Neuronal stem cell (in vitro differentiated cells): ENCODE measurements at places on chromosomes 7 and 10.
A peak's percentile ranks its signal among the peaks of the same experiment; 100 is the strongest.

DNA sequence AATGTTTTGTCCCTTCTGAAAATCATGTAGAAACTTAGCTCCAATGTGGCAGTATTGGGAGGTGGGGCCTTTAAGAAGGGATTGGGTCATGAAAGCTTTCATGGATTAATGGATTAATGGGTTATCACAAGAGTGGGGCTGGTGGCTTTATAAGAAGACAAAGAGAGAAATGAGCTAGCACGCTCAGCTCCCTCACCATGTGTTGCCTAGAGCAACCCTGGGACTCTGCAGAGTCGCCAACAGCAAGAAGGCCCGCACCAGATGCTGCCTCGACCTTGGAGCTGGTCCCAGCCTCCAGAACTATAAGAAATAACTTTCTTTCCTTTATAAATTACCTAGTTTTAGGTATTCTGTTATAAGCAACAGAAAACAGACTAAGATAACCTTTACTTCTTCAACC lies 74.9 kb upstream of the HECW1 start:
- no peak for DNase-seq

GRCh38 chr7:131148708-131149428 lies 178.8 kb upstream of the MKLN1 start:
- no peak for DNase-seq

DNA sequence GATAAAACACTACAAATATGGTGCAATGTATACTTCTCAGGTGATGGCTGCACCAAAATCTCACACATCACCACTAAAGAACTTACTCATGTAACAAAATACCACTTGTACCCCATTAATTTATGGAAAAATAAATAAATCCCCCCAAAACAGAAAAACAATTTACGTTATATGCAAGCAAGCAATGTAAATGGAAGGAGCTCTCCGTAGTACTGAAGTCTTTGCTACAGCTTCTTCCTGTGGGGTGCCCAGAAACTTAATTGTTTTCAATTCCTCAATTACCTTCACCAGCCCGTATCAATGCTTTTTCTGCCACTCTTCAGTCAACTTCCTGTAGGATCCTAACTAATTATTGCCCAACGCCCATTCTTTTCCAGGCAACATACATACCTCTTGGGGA lies 138.1 kb downstream of the RELN start:
- peak; percentile 27 for DNase-seq

DNA sequence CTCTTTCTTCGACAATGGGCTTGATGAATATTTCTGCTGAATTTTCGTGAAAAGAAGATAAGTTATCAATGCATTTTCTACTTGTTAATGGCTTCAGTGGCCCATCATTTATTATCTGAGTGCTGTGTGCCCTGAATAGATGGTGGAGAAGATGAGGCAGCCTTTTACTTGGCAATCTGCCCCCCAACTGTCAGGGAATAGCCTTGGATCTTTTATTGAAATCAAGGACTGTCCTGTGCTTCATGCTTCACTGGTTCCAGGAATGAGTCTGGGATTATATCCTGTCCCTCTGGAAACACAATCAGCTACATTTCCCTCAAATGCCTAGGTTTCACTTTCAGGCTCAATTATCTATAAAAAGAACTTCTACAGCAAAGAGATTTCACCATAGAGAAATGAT lies 75.9 kb upstream of the NXPH1 start:
- no peak for DNase-seq

- DNase-seq, result no peak
Measured at GRCh38 chr7:129494041-129494440, 8.3 kb upstream of the SMKR1 start.

DNA sequence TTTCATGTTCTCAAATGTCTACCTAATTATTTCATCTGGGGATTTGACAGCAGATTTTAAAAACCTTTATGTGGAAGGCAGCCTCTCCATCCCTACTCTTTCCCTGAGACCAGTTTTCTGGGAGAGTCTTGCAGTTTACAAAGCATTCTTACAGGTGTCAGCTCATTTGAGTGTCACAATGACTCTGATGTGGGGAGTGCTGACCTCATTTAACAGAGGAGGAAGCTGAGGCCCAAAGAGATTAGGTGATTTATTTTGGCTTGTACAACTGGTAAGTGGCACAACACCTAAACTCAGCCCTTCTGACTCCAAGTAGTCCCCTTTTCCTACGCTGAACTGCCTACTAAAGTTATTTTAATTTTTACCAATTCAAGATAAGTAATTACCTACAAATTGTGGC lies 33.3 kb upstream of the MAT1A start:
- DNase-seq, result no peak

GRCh38 chr7:52635021-52635420 lies 400.4 kb upstream of the POM121L12 start:
- DNase-seq, result no peak

GRCh38 chr7:98134420-98135228 lies 28.0 kb downstream of the LMTK2 start:
- no peak for DNase-seq

DNA sequence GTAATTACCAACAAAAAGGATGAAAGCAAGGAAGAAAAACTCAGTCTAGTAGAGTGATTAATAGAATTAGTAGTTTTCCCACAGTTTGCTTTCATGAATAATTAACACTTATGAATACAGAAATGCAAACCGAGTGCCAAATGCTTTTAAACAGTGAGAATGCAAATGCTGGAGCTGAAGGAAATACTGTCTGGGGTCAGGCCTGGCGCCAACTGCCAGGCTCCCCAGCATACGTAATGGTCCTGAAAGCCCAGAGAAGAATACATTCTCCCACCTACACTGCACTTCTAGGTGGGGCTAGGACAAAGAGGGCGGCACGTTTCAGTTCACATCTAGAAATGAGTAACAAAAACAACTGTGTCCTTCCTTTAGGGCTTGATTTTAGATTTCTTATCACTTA lies 30.0 kb downstream of the GLUD1 start:
- DNase-seq, result no peak

DNA sequence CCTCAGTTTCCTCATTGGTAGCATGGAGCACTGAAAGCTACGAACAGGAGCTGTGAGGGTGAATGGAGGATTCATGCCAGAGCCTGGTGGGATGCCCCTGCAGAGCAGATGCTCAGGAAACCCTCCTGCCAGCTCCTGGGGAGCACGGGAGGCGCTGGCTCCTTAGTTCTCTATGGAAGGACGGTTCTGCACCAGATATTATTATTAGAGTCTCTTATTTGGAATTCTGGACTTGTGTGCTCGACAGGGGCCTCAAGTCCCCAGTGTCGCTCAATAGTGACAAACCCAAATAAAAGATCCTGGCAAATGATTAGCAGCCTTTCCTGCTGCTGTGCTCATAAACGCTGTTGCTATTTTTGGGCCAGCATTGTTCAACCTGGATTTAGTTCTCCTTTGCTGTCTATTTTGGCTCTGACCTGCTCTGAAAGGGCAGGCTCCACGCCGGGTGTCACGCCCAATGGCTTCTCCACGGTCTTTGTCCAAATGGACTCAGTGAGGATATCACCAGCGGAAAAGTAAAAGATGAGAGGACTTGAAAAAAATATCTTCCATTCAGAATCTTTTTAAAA lies 23.0 kb upstream of the KLF6 start:
- DNase-seq, result no peak

GRCh38 chr10:68594405-68594804 lies 34.3 kb downstream of the TET1 start:
- no peak for DNase-seq

DNA sequence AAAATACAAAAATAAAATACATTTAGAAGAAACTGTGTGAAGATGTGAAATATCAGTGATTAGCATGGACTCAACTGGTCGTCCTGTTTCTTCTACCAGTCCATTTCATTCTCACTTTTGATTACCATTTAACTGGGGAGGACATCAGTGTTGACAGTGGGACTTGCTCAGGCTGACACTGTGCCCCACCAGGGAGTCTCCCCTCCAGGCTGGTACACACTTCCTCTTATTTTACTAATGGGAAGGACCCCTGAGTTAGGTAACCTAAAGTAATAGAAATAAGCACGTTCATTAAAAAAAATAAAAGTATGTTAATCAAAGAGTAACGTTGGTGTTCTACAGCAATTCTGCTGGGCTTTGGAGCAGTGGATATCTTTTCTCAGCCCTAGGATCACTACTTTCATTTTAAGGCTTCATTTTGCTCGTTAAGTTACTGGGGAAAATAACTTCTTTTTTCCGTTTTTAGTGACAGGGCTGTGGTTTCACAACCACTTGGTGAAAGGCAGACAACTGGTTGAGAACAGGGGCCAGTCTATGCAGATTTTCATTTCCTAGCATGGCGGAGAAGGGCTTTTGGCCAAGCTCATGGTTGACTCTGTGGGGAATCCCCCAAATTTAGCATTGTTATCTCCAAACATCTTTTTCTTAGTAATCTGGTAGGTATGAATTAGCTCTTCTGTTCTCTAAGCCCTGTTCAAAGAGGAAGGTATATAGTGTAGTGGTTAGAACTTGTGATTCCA lies 2.1 kb downstream of the SNX10 start:
- no peak for DNase-seq

GRCh38 chr7:1473864-1474512 lies 14.7 kb upstream of the MICALL2 start:
- DNase-seq, result peak; percentile 78

DNA sequence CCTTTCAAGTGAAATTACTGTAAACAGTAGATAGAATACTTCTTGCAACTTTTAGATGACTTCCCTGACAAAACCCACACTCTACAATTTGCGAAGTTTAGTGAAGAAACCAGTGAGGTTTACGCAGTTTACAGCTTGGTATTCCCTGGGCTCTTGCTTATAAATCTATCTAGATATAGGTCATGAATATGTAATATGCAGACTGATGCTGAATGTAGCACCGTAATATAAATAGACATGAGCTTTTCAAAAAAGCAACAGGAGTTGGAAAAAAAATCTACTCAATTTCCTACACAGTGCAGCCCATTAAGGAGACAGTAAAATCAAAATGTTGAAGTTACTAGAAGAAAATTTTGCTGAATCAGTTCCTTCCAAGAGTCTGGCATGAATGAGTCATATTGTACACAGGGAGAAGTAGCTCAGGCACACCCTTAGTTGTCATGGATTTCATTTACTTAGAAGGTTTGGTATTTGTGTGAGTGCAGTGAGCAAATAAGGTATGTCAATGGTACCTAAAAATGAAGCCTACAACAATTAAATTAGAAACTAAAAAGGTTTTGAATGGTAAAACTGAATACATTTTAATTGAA lies 67.7 kb upstream of the NEUROD6 start:
- DNase-seq, result no peak

- no peak for DNase-seq
Measured at GRCh38 chr10:36066850-36067249, 424.8 kb upstream of the FZD8 start.

DNA sequence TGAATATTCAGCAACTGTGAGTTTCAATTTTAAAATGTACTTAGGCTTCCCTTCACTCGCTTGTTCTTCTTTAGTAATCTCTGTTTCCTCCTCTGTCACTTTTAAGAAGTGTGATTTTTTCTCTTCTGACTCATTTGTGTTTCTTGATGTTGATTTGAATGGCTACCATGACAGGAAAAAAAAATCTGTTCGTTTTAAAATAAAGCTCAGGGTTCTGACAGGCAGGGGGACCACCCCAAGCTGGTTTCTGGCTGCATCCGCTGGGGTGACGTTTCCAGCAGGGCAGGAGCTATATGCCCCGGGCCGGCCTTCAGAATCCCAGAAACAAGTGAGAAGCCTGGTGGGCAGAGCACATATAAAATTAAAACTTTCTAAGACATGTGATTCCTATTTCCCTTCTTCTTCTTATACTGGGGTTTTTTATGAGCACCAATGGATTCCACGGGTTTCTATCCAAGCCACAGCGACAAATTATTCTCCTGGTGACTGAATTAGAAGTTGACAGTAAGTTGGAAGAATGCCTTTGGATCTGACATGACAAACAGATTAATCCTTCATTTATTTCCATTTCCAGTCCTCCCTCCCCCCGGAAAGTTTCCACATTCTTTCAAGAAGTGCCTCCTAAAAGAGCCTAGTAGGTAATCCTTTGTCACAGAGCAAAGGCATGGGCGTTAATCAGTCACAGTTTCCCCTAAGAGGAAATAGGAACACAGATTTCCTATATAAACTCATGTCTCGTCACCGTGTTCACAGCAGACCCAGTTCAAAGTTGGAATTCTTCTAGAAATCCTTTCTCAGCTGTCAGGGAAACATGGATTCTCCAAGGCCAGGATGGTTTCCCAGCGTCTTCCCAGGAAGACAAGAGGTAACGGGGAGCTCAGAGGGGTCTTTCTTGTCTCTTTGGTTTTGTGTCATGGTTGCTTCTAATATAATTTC lies 79.9 kb downstream of the PTPRE start:
- DNase-seq, result no peak

- DNase-seq, result no peak
Measured at GRCh38 chr7:133124974-133125373, 43.1 kb upstream of the CHCHD3 start.

DNA sequence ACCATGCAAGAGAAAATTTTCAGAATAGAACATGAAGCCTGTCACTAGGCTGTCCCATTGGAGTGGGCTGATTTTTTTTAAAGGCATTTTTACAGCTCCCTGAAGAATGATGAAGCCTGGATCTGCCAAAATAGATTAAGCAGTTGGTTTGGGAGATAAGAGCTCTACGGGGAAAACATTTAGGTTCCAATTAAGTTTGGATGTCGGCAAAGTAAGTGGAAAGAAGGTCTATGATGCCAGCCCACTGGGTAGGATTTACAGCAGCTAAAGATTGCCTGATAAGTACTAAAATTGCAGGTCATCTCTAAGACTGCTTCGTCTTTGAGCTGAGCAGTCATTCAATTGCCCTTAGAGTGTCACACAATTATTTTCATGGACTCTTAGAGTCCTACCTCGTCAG lies 939.2 kb upstream of the CELF2 start:
- no peak for DNase-seq

DNA sequence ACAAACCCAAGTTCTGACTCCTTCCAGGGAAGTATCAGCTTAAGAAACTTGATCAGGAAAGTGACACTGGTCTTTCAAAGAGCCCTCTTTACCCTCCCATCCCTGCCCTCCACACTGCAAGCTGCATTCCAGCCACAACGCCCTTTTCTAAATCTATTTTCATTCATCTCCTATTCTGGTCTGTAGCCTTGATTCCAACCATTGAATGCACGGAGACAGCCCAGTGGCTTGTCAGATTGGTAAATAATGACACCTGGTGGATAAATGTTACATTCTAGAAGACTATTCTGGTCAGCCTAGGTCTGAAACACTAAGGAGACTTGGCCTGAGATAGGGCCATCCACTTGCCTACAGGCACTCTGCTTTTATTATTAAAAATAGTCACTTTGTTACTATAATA lies 20.9 kb downstream of the MORN4 start:
- DNase-seq, result no peak

GRCh38 chr10:5198386-5198785 lies 1.7 kb downstream of the AKR1C4 start:
- no peak for DNase-seq

DNA sequence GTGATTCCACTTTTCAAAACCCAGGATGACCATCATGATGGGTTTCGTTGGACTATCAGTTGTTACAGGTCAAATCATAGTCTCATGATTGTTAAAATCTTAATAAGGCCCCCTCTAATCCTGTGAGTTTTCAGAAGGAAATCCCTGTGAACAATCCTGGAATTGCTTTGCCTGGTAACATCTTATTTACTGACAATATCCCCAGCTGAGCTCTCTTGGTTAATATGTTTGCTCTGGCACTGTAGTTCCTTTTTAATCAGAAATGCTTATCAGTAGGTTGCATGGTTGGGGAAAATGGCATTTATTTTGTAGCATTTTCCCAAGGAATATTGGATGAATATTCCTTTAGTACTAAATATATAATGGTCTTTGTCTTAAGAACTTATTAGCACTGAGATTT lies 163.9 kb downstream of the TCF7L2 start:
- DNase-seq, result no peak
